H1 (cell line): ENCODE measurements at places on chromosomes 2 and 18. TPM values are rescaled to one million over a fixed set of nuclear protein-coding genes. Genes with fewer than 3 reads are reported as not detected.

DNA sequence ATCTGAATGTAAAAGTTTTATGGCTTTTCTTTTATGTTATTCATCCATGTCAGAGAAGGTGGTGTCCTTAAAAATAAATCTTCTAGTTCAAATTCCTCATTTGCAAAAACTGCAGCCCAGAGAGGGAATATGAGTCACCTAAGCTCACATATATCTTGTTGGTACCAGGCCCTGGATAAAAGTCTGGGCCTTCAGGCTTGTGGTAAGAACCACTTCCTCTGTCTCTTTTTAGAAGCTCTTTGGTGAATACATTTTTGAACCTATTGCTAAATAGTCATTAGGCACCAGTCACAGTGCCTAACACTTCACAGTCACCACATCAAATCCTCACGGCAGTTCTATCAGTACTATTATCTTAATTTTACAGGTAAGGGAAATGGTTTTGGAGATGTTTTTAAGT, 199.2 kb downstream of the KCNS3 start:
- no peaks in the 10 kb centered on the region for H3K27me3 ChIP-seq
- no peaks in the 10 kb centered on the region for H3K36me3 ChIP-seq
- no peak for DNase-seq

- H3K27ac ChIP-seq, result no peak overlapping the region
- H3K27me3 ChIP-seq, result no peaks in the 10 kb centered on the region
- no peaks in the 10 kb centered on the region for H3K36me3 ChIP-seq
- no peak overlapping the region for H3K4me3 ChIP-seq
Observed at GRCh38 chr2:48946449-48947048, 191.0 kb upstream of the LHCGR start.

- H3K27ac ChIP-seq, result no peak overlapping the region
- H3K4me1 ChIP-seq, result no peaks in the 10 kb centered on the region
- no peaks in the 10 kb centered on the region for H3K27me3 ChIP-seq
- H3K4me3 ChIP-seq, result no peak overlapping the region
Observed at GRCh38 chr2:15571729-15572128, 10.6 kb upstream of the NBAS start.

DNA sequence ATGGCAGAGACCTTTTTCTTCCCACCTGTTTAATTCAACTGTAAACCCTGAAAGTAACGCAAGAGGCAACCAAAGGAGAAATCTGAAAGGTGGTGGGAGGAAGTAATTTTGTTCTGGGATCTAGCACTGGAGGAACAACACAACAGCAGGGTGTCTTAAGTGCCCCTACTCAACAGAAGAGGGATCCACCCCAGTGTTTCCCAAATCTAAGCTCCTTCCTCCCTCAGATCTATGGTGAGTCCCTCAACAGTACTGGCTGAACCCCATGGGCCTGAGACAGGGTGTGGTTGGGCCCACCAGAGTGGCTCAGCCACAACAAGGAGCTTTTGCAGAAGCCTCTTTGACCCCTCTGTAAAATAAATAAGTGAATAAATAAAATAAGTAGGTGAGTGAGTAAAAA, 790.3 kb downstream of the ERBB4 start:
- no peak for DNase-seq
- no peaks in the 10 kb centered on the region for H3K27me3 ChIP-seq
- no peaks in the 10 kb centered on the region for H3K36me3 ChIP-seq

GRCh38 chr2:226115102-226115831, 684.4 kb downstream of the IRS1 start:
- H3K27me3 ChIP-seq, result no peaks in the 10 kb centered on the region
- DNase-seq, result no peak
- H3K4me3 ChIP-seq, result peak overlapping the region; percentile 2; the same call in 1 of the 2 replicates
- H3K36me3 ChIP-seq, result no peaks in the 10 kb centered on the region
- H3K4me1 ChIP-seq, result peaks cover 4% of the 10 kb centered on the region; the same call in 1 of the 2 replicates

DNA sequence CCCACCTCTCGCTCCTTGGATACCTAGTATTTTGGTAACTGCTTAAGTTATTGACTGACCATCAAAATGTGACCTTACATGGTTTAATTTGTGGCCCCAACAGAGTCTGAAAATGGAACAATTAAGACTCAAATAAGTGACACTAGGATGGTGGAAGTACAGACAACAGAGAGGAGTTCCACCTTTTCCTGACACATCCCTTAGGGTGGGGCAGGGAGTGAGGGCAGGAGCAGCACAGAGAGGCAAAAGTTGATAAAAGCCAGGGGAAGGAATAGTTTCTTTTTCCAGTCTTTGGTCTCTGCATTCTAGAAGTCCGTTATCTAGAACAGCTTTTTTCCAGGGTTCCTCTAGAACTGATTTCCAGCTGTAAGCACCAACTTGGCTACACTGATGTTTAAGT, 32.2 kb downstream of the FTCDNL1 start:
- no peaks in the 10 kb centered on the region for H3K36me3 ChIP-seq
- no peak for DNase-seq

- H3K4me3 ChIP-seq, result no peak overlapping the region
- H3K27me3 ChIP-seq, result no peaks in the 10 kb centered on the region
- no peak for DNase-seq
- H3K36me3 ChIP-seq, result no peaks in the 10 kb centered on the region
Observed at GRCh38 chr2:12549641-12550040, 167.1 kb upstream of the TRIB2 start.

DNA sequence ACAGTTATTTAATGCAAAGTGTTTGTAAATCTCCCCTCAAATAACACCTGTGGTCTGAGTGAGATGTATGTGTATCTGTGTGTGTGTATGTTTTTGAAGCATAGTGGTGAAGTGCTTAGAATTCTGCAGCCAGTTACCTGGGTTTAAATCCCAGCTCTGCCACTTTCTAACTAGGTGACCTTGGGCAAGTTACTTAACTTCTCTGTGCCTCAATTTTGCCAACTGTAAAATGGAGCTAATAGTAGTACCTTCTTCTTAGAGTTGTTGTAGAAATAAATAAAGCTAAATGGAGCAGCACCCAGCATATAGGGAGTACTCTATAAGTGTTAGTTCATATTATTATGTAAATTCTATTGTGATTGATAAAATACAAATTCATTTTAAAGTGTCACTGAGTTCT, 48.9 kb downstream of the TGFA start:
- H3K36me3 ChIP-seq, result no peaks in the 10 kb centered on the region
- H3K27ac ChIP-seq, result no peak overlapping the region
- H3K4me1 ChIP-seq, result peaks cover 13% of the 10 kb centered on the region
- no peak for DNase-seq

DNA sequence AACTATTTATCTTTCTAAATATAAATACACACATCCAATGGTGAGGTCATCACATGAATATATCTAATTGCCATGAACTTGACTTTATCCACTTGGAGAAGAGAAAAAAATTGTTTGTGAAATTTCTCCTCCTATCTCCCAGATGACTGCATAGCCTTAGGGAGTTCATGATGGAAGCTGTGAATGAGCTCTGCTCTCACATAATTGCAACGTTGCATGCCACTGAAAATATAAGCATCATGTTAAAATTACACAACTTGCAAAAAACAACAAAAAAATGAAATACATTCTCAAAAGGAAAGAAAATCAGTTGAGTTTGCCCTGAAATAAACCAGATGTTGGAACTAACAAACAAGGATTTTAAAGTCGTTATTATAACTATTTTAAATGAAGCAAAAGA, 50.6 kb upstream of the OSR1 start:
- no peak overlapping the region for H3K4me3 ChIP-seq
- no peaks in the 10 kb centered on the region for H3K36me3 ChIP-seq
- H3K27me3 ChIP-seq, result no peaks in the 10 kb centered on the region
- H3K27ac ChIP-seq, result no peak overlapping the region
- no peak for DNase-seq

GRCh38 chr2:100744589-100744988, 75.3 kb upstream of the NPAS2 start:
- H3K4me1 ChIP-seq, result no peaks in the 10 kb centered on the region
- H3K4me3 ChIP-seq, result no peak overlapping the region
- H3K27ac ChIP-seq, result no peak overlapping the region
- H3K27me3 ChIP-seq, result no peaks in the 10 kb centered on the region

- no peak overlapping the region for H3K4me3 ChIP-seq
- no peaks in the 10 kb centered on the region; the same call in 1 of the 2 replicates for H3K4me1 ChIP-seq
- no peaks in the 10 kb centered on the region for H3K27me3 ChIP-seq
- DNase-seq, result no peak
- H3K27ac ChIP-seq, result no peak overlapping the region
Observed at GRCh38 chr2:63741884-63742579, 99.7 kb upstream of the UGP2 start.

The DSG1 gene
- total RNA-seq, result 0.06 TPM in 1 of 2 replicates, not detected in the other

The CHST10 gene
- 29.1 and 34.1 TPM in 2 replicates for total RNA-seq

The POTEC gene
- 0.07 and 0.19 TPM in 2 replicates for total RNA-seq

The HNRNPLL gene
- 69.3 TPM in 2 replicates for total RNA-seq

The DNAH6 gene
- total RNA-seq, result 0.31 and 0.43 TPM in 2 replicates

The ALPP gene
- 0.15 TPM in 1 of 2 replicates, not detected in the other for total RNA-seq
